ENCODE measurements at places on chromosomes 5 and 9.

GRCh38 chr5:67431191-67431590 lies 234.6 kb upstream of the CD180 start:
- no peaks in the 10 kb centered on the region for H3K27me3 ChIP-seq
- no peaks in the 10 kb centered on the region for H3K4me1 ChIP-seq
- H3K27ac ChIP-seq, result no peak overlapping the region
- H3K4me3 ChIP-seq, result no peak overlapping the region
- H3K36me3 ChIP-seq, result no peaks in the 10 kb centered on the region

- no peaks in the 10 kb centered on the region for H3K36me3 ChIP-seq
- H3K27me3 ChIP-seq, result no peaks in the 10 kb centered on the region
- H3K4me1 ChIP-seq, result no peaks in the 10 kb centered on the region
- no peak for DNase-seq
Measured at GRCh38 chr5:171470420-171470819, 51.0 kb downstream of the FGF18 start.

DNA sequence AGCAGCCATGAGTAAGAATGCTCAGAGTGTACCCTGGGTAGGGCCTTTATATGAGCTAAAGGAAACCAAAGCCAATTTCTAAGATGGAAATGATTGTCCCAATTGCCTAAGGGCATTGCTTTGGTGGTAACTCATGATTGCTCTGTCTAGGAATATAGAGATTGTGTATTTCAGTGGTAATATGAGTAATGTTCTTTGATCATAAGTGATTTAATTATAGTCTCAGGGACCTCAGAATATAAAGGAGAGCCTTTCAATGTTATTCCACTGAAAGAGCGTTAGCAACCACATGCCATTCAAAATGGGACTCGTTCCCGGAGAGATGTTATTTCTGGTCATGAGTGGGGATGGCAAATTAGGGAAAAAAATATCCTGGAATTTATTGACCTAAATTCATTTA lies 340.5 kb downstream of the ARHGEF28 start:
- no peak for DNase-seq
- H3K4me1 ChIP-seq, result no peaks in the 10 kb centered on the region
- no peak overlapping the region for H3K4me3 ChIP-seq
- H3K27ac ChIP-seq, result no peak overlapping the region
- H3K36me3 ChIP-seq, result no peaks in the 10 kb centered on the region

GRCh38 chr9:94259077-94259862 lies at the start of gene ZNF169:
ZNF169 (plus strand) TSS chr9:94259298; CDS start chr9:94278813, 19,515 bp downstream.
- H3K27me3 ChIP-seq, result no peaks in the 10 kb centered on the region
- peak within 1 kb of the TSS; percentile 80 for H3K4me3 ChIP-seq
- H3K27ac ChIP-seq, result peak within 1 kb of the TSS; percentile 71
- DNase-seq, result peak; percentile 59
- no peaks in the 10 kb centered on the region for H3K36me3 ChIP-seq
- H3K4me1 ChIP-seq, result no peaks in the 10 kb centered on the region

- no peak for DNase-seq
- H3K27ac ChIP-seq, result no peak overlapping the region
- no peaks in the 10 kb centered on the region for H3K36me3 ChIP-seq
- no peaks in the 10 kb centered on the region for H3K27me3 ChIP-seq
Measured at GRCh38 chr5:37751227-37751626, 88.6 kb downstream of the GDNF start.

DNA sequence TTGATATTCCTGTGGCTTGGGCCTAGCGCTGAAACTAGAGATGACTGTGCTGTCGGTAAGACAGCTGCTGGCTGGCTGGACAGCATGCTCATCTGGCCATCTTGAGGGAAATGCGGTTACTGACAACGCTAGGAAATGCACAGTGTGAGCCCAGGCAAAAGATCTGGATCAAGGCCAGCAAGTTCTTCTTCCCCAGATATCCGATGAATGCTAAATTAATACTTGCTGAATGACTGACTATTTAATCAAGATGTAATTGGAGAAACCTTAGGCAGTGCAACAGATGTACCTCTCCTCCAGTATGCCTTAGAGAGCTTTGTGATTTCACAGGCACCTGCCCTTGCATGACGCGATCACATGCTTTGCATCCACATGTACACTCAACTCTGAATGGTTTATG lies 659.1 kb downstream of the EFNA5 start:
- no peaks in the 10 kb centered on the region for H3K27me3 ChIP-seq
- H3K4me3 ChIP-seq, result no peak overlapping the region
- H3K4me1 ChIP-seq, result no peaks in the 10 kb centered on the region
- no peak for DNase-seq
- no peak overlapping the region for H3K27ac ChIP-seq

GRCh38 chr9:127493592-127494303 lies 42.4 kb downstream of the LRSAM1 start:
- H3K36me3 ChIP-seq, result 0 out of 2 replicates have a peak, but pooled peaks cover 5% of the 10 kb centered on the region
- H3K27me3 ChIP-seq, result no peaks in the 10 kb centered on the region
- no peak for DNase-seq
- peaks cover 7% of the 10 kb centered on the region for H3K4me1 ChIP-seq
- H3K27ac ChIP-seq, result no peak overlapping the region
- H3K4me3 ChIP-seq, result no peak overlapping the region

Measured in H1 (cell line).